ENCODE measurements at places on chromosomes 4 and X.

DNA sequence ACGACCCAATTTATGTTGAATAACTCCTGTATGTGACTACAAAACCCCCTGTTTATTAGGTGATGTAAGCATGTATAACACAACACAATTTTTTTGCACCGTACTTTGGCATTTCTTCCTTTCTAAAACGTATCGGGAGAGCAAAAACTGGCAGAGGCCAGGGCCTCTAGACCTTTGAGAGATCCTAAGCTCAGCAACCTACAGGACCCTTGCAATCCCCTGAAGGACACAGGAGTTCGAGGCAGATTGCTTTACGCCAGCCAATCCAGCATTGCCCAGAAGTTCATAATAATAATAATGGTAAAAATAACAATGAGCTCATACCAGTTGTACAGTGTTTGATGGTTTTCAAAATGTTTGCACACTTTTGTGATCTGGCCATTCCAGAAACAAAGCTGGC lies 7.7 kb downstream of the NKX3-2 start:
- no peak for DNase-seq

DNA sequence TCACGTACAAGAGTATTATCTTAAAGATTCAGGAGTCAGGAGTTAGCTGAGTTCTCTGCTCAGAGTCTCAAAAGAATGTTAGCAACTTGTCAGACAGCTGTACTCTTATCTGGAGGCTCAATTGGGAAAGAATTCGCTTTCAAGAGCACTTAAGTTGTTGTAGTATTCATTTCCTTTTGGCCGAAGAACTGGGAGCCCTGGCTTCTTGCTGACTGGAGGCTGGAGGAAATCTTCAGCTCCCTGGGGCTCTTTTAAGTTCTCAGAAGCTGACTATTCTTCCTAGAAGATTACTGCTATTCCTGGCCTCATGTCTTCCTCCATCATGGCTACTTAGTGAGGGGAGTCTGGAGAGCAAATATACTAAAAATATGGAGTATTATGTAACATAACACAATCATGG lies 587.2 kb downstream of the EPHA5 start:
- DNase-seq, result no peak

DNA sequence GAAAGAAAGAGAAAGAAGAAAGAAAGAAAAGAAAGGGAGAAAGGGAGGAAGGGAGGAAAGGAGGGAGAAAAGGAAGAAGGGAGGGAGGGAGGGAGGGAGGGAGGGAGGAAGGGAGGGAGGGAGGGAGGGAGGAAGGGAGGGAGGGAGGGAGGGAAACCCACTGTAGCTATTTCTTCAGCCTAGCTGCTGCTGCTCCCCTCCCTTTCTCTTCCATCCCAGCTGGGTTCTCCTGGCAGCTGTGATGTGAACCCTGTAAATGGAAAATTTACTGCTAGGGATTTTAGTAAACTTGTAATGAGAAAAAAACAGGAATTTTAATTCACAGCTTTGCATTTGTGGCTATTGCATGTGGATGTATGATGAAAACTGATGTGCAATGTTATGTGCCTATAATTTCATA lies 8.0 kb downstream of the NR0B1 start:
- DNase-seq, result no peak

DNA sequence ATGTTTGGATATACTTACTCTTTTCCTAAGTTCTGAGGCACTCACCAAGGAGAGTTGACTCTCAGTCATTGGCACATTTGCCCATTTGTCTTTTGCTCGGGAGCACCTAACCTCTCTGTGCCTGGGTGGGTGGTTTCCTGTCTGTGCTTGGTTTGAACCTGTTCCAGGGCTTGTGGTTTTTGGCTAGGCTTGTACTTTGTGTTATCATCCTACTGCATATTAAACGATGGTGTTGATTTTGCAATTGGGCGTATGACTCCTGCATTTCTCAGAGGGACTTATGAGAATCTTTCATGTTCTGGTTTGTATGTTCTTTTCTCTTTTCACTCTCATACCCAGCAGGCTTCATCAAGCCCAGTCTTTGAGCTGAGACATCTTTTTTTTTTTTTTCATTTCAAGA lies 161.7 kb downstream of the BTC start:
- DNase-seq, result no peak

DNA sequence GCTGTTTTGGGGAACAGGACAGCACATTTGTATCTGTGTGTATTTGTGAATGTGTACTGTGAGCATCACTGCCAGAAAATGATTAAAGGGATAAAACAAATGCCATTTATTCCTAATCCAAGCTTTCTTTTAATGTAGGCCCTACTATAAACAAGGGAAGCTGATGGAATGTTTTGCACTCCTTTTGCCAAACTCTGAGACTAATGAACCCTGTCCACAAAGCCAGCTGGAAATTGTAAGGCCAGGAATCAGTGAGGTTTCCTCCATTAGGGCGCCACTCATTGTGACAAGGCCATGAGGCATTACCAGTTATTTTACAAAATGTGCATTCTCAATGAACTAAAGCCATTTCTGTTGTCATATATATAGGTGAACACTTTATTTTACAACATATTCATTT lies 163.0 kb upstream of the NAP1L5 start:
- no peak for DNase-seq

DNA sequence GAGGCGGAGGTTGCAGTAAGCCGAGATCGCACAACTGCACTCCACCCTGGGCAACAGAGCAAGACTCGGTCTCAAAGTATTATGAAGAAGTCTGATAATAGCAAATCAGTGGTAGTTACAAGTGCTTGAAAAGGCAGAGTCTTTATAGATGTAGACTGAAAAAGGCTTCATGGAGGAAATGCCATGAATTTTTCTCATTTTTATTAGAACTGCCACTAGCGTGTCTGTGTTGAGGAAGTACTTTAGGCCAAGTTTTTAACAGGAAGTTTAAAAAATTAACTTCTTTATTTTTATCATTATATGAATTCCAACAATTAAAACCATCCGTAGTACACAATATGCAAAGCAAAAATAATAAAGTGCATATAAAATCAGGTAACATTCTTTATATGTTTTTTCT lies 32.8 kb upstream of the IL13RA1 start:
- DNase-seq, result no peak

DNA sequence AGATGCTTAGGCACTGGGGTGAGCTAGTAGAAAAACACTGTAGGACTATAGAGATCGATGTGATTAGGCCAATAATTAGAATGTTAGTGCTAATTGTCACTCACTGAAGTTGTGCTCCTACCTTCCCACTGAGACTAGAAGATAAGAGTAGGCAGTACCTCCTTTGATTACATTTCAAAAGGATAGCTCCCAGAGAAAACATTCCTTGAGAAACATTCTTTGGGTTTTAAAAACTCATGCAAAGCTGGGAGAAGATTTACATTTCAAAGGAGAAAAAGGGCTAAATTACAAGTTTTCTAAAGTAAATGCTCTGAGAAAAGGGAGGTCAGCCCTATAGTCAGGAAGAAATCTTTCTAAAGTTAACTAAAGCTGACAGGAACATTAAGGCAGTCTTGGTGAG lies 860.3 kb upstream of the NDST4 start:
- no peak for DNase-seq

GRCh38 chrX:46953597-46953996 lies 41.4 kb downstream of the JADE3 start:
- DNase-seq, result no peak

GRCh38 chrX:105697984-105698781 lies 124.2 kb upstream of the NRK start:
- DNase-seq, result no peak

DNA sequence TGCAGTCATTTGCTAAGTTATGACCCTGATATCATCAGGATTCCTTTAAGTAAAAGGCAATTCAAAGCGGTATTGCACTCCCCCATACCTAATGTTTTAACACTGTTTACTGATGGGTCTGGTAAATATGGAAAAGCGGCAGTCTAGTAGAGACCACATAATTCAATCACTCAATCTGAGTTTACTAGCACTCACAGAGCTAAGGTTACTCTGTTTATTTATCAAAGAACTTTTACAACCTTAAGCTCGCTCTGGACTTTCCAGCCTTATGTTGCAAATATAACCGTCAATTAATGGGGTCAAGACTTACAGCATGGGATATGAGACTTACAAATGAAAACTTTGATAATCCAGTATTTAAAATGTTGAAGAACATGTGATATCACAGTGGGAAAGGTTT lies 124.5 kb upstream of the ZCCHC13 start:
- DNase-seq, result no peak

DNA sequence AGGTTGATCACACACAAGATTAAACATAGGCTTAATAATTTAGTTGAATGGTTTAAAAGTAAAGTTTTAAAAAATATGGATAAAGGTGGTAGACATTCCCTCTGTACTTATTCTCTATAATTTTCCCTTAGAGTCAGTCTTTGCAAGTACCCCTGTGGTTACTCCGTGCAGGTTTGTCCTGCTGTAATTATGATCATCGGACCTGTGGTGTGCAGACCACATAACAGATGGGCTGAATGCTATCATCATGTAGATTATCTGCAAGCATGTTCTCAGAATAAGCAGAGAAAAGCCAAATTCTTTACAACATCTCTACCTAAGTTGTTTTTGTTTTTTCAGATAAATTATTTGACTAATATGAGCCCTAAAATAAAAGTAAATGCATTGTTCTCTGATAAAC lies 146.8 kb downstream of the FSTL5 start:
- DNase-seq, result no peak

- DNase-seq, result no peak
These were observed 9.8 kb upstream of the PDS5A start for GRCh38 chr4:39987485-39987884.

DNA sequence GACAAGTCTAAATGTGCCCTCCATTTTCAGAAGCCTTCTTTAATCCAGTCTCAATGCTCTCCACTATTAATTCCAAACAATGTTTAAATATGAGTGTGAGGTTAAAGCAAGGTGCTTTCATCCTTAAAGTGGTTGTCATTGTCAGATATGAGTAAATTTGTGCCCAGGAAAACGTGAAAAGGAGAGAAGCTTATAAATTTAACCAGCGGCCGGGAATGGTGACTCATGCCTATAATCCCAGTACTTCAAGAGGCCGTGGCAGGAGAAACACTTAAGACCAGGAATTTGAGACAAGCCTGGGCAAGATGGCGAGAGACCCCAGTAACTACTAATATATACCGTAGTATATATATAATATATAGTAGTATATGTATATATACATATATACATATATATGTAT lies 270.0 kb downstream of the ARHGAP24 start:
- no peak for DNase-seq

DNA sequence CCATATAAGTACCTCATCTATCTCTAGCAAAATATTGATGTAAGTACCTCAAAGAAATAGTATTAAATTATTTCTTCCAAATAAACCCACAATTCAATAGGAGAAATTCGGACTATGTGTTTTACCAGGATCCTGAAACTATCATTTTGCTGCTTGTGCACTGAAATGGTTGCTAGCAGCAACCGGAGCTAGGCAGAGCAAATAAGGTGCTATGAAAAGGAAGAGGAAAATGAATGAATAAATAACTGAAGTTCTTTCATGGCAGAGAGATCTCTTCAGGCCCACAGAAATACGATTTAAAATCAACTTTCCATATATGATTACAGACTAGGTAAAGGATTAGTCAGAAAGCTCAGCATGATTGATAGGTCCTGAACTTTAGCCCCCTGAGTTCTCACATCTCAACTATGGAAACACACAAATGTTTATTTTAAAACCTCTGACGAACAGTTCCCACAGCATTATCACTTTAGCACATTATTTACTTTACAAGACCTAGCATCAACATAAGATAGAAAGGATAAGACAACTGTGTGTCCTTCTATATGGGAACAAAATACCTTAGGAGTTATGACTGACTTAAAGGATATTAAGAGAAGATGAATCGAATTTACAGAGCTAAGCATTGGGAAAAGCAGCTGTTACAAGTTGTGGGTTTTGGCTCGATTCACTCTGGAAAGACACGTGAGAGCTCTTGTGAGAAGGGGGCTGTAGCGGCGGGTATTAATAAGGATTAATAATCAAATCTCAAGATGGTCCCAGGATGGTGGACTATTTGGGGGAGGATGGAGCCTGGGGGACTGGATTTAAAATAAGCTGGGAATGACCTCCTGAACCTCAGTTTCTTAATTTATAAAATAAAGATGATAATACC lies 104.3 kb downstream of the CORIN start:
- no peak for DNase-seq

DNA sequence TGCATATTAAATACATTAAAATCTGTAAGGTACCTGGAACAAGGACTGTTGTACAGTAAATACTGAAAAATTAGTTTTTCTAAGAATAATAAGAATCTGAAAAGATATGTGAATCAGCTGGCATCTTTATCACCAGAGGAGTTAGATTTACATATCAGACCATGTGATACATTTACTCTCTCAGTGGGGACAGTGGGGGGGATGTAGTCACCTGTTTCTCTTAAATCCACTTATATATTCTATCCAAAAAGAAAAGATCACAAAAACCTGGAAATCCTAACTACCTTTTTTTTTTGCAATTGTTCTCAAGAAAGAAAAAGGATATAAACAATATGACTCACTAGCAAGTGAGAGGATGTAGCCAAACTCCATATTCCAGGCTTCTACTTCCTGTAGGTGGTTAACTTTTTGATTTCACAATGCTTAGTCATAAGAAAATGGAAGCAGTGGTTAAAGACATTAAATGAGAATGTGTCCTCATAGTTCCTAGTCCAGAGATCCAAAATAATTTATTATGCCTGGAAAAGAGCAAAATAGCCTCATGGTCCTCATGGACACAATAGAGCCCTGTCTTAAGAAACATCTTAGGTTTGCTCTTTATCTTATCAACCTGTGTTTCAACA lies 22.5 kb upstream of the MYOZ2 start:
- DNase-seq, result no peak

GRCh38 chr4:155966731-155967395 lies 13.2 kb upstream of the CTSO start:
- no peak for DNase-seq

All from esophagus squamous epithelium (tissue), 5 donors.